ENCODE measurements at places on chromosomes 12 and 14.

GRCh38 chr14:22010545-22011252 lies 337.1 kb upstream of the OR4E1 start:
- DNase-seq, result no peak

DNA sequence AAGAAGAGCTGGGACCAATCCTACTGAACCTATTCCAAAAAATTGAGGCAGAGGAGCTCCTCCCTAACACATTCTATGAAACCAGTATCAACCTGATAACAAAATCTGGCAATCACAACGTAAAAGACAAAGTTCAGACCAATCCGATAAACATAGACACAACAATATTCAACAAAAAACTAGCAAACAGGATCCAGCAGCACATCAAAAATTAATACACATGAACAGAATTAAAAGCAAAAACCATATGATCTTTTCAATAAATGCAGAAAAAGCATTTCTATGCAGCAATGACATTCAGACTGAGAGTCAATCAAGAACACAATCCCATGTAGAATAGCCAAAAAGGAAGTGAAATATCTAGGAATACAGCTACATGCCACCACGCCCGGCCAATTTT lies 7.0 kb upstream of the CLEC14A start:
- DNase-seq, result no peak

DNA sequence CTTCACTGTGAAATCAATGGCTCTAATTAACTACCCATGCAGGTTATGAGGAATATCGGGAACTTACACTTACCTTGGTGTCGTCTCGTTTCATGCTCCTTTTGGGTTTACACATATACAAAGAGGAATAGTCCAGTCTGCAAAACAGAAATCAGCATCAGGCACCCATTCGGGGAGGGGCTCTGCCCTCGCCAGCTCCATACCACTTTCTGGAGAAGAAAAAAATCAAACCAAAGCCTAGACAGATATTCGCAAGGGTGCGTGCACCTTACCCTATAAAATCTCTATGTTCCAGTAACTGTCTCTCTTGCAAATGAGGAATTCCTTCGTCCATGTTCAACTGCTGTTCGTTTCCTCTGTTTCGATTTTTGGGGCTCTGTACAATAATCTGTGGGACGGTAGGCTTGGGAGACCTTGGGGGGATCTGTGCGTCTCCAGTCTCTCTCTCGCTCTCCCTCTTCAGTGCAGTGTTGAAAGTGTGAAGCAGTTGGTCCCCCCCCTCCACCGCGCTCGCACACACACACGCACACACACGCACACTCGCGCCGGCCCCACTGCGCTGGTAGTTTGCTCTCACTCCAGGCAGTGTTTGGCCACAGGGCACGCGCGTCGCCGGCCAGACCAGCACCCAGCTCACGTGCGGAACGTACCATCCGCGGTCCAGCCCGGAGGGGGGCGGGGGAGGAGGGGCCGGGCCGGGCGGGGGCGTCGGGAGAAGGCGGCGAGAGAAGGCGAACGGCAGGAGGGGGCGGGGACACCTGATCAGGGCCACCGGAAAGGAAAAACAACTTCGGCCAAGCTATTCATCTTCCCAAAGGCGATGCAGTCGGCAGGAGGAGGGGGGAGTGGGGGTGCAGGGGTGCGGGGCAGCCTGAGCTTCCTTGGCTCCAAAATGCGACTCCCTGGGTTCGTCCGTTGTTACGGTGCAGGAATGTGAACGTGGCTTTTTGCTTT lies at the start of gene BHLHE41:
BHLHE41 (minus strand) TSS at position 592 of the 954 bp plus-strand sequence; CDS start at position 334, 258 bp downstream.
- DNase-seq, result no peak

DNA sequence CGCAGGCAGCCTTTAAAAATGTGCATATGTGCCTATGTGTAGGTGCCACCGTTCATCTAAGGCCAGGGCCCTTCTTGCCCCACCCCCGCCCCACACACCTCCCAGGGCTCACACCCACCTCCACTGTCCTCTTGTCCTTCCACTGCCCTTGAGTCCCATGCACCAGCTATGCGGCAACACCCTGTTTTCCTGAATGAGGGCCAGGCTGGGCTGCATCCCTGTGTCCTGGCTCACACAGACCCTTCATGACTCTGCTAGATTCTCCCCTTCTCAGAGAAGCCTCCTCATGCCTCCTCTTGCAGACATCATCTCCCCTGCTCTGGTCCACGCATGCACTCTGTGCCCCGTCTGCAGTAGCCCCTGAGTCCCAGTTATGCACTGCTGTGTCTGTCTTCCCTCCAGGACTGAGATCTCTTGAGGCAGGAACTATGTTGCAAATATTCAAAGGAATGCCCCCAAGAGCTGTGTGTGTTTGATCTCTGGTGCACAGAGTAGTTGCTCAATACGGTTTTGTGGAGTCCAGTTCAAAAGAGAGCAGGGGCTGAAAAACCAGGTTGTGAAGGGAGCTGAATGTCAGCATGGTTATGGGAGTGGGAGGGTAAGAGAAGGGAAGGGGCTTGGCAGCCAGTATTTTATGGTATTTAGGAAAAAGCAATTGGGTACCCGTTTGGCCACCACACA lies 47.3 kb upstream of the ESRRB start:
- DNase-seq, result no peak

DNA sequence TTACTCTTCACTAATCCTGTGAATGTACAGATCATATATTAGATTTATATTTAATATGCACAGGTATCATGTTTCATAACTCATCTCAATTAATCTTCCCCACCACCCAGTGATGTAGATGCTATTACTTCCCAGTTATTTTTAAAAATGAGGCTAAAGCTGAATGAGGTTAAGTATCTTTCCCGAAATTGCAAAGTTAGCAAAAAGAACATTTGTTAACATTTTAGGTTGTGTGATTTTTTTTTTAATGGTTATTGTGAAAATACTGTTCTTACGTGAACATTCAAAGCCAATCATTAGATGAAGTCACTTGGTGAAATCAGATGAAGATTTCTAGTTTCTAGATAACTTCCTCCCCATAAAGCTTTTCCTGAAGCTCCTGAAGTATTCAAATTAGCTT lies 186.9 kb upstream of the PLEKHA5 start:
- no peak for DNase-seq

GRCh38 chr12:110921262-110921661 lies 883 bp upstream of the MYL2 start:
- DNase-seq, result no peak

GRCh38 chr12:67681105-67681778 lies 32.7 kb downstream of the DYRK2 start:
- DNase-seq, result no peak

Measured in DMS 273 treated with DMSO at 0.1 percent for 48 hours (cell line).